GF-D8 (cell line): ENCODE measurements at places on chromosomes 3 and 15.
A peak's percentile ranks its signal among the peaks of the same experiment; 100 is the strongest.

- DNase-seq, result no peak
Measured at GRCh38 chr3:159819676-159820075, 169.0 kb upstream of the IL12A start.

- DNase-seq, result no peak
Measured at GRCh38 chr3:10532939-10533736, 27.8 kb upstream of the ATP2B2 start.

- DNase-seq, result no peak
Measured at GRCh38 chr3:197736010-197736490, 654 bp downstream of the RUBCN start.

GRCh38 chr3:123153125-123154019 lies 48.4 kb upstream of the SEC22A start:
- no peak for DNase-seq

GRCh38 chr3:33008282-33008681 lies 56.8 kb downstream of the CCR4 start:
- peak; percentile 11 for DNase-seq

- peak; percentile 49 for DNase-seq
Measured at GRCh38 chr15:59687836-59688235, 1.3 kb downstream of the BNIP2 start.

GRCh38 chr3:129958755-129959154 lies 15.8 kb upstream of the TRH start:
- DNase-seq, result no peak

GRCh38 chr15:60674704-60675395 lies 195.9 kb upstream of the ICE2 start:
- DNase-seq, result no peak

DNA sequence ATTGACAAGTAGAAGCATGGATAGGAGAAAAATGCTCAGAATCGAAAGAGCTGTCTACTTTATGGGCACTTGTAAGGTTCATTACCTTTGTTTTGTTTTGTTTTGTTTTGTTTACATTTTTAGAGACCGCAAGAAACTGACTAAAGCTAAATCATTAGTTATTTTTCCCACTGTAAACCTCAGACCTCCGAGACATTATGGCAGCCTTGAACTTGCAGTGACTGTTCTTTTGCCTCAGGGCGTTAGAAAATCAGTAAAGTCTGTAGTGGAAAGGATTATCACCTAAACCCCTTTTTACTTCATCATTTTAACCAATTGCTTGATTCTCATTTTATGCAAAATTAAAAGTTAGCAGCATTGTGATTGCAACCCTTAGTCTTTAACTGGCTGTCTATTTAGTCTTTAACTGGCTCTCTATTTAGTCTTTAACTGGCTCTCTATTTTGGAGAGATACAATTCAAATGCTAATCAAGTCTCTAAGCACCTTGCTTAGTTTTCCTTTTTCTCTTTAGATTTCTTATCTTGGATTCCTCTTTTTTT lies 383.3 kb upstream of the ROBO2 start:
- no peak for DNase-seq

GRCh38 chr15:91941871-91942658 lies 88.6 kb downstream of the SLCO3A1 start:
- DNase-seq, result no peak

GRCh38 chr3:195164573-195165264 lies 106.2 kb downstream of the XXYLT1 start:
- DNase-seq, result peak; percentile 42

DNA sequence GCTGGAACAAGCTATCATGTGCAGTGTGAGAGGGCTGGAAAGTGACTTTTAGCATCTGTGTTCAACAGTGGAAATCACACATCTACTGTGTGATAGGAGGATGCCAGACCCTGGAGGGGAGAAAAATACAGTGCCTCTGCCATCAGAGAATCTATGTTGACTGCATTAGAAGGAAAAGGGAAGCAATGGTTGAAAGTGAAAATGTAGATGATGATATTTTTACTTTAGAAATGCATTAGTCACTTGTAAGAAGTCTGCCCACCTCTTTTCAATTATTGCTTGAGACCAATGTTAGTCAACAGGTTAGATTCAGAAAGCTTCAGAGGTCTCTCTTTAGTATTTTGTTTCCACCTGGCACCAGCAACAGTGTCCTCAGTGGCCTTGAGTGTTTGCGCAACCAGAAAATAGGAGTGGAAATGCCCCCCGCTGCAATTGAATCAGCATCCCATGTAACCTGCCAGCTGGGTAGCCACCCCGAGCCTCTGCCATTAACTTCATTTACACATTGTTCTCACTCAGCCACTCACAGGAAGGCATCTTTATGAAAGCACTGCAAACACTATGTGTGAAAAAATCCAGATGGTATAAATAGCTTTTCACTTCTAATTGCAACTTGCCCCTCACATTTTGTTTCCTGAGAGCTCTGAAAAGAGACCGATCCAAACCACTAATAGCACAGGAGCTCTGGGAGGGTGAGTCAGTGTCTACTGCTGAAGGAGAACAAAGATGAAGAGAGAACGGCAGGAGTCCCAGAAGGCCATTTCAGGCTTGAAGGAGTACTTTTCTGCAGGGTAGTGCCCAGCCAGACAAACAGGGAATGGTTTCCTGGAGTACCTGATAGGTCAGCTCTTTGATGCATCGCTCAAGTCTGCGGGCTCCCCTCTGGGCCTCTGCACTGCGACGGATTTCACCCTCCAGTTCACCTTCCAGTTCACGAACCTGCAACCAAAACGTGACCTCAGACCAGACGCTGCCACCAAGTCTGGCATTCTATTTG lies 92.1 kb downstream of the HHLA2 start:
- DNase-seq, result no peak

DNA sequence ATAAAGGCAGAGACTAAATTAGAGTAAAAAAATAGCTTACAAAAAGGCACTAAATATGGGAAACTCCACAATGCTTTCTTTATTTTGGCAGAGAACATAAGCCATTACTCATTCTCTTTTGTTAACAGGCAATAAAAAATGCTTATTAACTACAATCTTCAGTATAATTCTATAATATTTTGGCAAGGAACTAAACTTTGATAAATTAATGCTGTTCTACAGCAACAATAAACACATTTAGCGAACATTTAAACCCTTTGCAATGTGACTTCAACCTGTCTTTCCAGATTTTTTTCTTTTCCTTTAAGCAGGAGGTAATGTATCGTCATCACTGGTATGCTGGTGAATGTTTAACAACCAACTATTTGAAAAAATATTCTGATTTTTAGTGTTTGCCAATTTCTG lies 42.2 kb upstream of the POU1F1 start:
- DNase-seq, result no peak

DNA sequence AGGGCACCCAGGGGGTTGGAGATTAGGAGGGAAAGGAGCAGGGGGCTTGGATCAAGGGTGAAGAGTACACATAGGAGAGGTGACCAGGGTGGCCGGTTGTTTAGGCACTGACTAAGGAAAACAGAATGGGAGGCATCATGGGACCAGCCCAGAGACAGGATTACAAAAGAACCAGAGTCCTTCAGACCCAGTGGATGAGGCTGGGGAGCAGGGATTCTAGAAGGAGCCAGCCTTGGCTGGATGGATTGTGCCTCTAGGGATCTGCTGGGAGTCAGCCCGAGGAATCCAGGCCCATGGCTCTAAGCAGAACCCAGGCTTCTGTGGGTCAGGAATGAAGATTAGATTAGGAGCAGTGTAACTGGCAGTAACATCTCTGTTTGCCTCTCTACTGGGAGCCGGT lies 98.6 kb downstream of the ARNT2 start:
- DNase-seq, result no peak

DNA sequence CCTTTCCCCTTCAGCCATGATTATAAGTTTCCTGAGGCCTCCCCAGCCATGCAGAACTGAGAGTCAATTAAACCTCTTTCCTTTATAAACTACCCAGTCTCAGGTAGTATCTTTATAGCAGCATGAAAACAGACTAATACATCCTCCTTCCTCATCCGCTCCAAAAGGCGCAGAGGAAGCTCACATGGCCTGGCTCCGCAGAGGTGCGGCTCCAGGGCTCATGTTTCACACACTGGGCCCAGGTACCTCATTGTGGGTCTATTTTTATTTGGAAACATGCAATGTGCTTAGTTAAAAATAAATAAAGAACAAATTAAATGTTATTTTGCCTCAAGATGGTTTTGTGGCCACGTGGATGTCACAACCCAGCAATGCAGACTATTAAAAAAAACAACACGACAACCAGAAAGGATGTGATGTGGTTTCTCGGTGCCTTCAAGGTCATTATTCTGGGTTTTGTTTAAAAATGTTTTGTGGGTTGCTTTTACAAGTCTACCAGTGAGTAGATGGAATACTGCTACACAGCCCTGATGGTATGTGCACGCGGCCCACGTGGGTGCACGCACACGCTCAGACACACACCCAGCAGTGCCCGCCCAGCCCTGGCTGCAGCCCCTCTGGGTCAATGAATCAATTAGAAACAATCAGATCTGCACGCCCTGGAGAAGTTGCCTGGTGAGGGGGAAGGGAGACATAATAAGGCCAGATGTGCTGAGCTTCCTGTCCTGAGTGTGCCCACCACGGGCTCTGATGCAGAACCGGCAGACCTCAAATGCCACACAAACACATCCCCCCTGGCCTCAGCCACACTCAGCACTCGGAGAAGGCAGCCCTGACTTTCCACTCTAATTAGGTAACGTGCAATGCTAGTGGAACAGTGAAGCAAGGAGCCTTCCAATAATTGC lies 140.1 kb downstream of the ADAMTS17 start:
- peak; percentile 12 for DNase-seq

DNA sequence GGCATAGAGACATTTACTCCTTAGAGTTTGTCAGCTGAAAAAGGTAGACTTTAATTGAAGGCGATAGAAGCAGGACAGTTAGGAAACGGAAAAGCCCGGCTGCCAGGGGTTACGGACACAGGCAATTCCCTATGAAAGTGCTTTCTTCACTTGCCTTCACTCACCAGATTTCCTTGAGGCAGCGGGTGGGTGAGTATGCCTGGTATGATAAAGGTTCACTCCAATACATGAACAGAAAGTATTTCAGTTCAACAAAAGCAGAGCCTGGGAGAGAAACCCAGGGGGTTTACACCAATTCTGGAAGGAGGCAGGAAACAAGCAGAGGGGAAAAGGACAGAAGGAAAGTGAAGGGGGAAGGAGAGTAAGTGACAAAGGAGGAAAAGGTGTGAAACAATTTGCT lies 53.9 kb downstream of the QTRT2 start:
- DNase-seq, result no peak

DNA sequence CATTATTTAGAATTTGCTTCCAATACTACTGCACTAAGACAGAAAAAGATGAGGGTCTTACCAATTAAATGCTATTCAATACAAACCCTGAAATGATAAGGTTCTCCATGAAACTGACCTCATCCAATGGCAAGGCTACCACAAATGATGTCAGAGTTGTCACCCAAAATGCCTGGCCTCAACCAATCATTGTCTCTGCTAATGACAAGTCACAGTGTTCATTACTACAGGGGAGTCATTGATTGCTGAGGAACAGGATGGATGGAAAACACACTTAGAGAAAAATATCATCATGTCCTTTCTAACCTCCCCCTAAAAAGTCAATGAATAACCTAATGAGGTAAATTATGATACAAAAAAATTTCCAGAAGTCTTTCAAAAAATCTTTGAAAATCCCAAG lies 91.0 kb downstream of the FOXP1 start:
- no peak for DNase-seq

DNA sequence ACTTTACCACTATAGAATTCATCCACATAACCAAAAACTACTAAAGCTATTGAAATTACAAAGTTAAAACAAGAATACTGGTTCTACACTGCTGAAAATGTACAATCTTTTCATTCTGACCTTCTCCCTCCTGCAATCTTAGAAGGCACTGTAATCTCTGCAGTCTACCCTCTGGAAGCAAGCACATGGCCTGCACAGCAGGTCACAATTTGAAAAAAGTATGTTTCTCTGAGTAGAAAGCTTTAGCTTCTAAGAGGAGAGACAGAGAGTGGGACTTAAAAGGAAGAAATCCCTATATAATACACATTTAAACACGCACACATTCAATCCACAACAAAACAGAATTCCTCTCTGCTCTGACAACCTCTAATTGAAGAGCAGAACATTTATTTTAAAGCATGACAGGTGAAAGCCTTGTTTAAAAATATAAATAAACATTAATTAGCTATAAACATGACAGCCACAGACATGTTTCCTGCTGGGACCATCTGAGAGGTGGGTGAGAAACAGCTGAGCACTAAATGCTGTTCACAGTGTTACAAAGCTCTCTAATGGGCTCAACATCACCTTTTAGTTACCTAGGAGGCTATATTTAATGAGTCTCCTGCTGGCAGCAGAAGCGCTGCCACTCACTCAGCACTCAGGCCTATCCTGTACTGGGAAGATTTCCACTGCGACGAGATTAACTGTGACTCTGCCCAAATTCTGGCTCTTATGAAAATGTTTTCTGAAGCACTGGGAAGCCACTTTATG lies 447.4 kb downstream of the AGBL1 start:
- no peak for DNase-seq

DNA sequence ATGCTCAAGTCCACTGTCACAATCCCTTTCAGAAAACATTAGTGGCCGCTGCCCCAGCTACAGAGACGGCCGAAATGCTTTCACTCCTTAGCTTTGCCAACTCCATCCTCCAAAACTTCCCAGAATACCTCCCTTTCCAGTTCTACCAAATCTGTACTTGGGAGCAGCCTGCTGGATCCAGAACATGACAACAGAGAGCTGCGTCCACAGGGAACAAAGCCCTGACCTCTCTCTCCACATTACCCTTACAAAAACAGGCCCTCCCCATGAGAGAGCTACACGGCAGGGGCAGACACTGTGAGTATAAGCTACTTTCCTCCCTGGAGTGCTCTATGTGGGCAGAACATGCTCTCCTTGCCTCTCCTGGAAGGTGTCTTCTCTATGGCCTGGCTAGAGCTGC lies 6.3 kb downstream of the RBM15B start:
- DNase-seq, result no peak

DNA sequence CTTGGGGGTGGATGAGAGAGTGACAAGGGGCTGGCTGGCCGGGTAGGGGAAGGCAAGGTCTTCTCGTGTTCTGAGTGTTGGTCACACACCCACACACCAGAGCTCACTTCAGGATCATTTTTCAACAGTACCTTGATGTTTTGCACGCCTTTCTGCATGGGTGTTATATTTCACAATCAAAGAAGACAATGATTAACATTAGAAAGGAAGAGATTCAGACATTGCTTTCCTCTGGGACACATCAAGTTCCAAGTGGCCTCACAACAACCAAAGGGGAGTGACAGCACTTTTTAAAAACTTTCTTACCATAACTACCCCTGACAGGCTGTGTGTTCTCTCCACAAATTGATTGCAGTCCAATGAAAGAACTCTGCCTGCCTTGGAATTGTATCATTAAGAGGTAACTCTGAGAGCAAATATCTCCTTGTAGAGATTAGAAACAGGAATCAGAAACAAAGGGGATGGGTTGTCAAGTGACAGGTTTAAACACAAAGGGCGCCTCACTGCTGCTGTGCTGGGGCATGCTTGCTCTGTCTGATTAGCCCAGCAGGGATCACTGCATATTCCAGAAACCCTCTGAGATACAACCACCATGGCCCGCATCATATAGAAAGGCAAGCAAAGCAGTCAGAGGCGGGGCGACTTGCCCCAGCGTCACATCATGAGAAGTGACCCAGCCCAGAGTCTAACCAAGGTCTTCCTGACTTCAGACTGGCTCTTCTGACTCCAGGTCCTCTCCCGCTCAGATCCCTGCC lies 230.8 kb downstream of the FEZF2 start:
- DNase-seq, result no peak
